C1 segment of cervical spinal cord (tissue), 14 donors: ENCODE measurements at places on chromosomes 6 and 20.
A peak's percentile ranks its signal among the peaks of the same experiment; 100 is the strongest.

GRCh38 chr20:59680148-59680650 is 75.9 kb downstream of the PHACTR3 start:
- no peak for DNase-seq

DNA sequence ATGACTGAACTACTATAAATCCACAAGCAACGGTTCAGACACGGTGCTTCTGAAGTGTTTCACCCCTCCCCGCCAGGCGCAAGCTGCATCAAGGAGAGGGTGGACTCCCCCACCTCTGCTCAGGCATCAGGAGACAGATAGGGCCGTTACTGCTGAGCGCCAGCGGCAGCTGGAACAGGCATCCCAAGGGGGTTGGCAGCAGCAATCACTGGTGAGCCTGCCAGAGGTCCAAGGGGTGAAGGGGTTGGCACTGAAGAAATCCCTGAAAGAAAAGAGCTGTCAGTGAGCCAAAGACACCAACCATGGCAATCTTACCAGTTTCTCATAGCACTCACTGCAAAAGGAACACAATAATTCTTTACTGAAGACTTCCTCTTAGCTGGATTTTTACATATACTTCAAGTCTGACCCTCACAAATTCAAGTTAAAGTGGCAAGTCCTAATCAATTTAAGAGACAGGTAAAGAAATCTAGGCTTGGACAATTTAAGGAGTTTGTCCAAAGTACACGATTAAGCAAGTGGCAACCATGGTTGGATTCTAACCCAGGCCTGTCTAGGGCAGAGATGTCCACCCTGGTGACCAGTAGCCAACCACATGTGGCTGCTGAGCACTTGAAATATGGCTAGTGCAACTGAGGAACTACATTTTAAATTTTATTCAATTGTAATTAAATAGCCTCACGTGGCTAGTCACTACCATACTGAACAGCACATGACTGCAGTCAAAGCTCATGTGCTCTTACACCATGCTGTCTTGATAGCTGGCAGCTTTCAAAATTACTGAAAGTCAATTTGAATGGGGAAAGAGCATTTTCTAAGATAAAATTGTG is 21.7 kb upstream of the TBC1D20 start:
- DNase-seq, result peak; percentile 8

DNA sequence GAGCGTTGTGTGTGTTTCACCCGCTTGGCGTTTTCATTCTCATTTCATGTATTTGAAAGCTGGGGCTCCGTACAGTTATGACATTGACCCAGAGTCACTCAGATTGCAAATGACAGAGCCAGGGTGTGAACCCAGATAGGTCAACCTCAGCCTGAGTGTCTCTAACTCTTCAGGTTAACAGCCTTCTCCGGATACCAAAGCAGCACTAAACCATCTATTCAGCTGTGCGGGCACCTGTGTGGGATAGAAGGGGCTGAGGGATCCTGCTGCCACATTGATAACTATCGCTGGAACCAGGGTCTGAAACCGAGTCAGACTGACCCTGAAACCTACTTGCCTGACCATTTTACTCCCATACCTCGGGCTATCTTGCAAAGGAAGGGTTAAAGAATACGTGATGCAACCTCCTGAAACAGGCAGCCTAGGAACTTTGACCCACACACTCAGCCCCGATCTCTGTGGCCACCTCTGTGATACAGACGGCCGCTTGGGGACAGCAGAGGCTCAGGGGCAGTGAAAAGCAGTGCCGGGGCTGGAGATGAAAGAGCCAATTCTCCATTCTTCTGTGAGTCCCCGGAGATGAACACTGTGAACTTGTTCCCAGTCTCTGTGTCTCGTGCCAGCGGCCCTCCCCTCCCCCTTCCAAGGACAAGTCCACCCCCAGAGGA is 233.5 kb upstream of the QKI start:
- DNase-seq, result no peak

DNA sequence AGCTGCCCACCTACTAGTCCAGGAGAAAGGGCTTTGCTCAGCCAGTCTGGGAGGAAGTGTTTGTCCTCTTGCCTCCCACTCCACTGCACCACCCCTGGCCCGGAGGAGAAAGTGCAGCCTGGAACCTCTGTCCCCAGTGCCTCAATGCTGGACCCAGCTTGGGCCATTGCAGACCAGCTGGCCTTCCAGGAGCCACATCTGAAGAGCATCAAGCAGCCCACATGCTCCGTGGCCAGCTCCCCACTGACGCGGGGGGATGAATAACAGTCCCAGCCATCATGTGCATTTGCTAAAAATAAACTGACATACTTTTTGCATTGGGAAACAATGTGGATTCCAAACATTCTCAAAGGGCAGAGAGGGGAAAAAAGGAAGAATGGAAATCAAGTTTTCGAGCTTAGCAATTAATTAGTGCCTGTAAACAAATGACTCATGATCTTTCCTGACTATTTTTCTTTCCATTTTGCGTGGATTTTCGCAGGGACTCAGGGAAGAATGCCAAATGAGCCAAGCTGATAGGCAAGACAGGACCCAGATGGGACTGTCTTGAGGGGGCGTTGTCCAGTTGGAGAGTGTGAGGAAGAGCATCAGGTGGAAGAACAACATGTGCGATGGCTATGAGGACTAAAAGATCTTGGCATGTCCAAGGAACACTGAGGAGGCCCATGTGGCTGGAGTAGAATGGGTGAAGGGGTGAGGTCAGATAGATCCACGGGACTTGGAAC is 34.1 kb downstream of the CEBPB start:
- no peak for DNase-seq

- DNase-seq, result no peak
Measured at GRCh38 chr6:107630348-107630977, 140.5 kb downstream of the SOBP start.

GRCh38 chr6:134422426-134423231 is 104.7 kb upstream of the SGK1 start:
- DNase-seq, result no peak

DNA sequence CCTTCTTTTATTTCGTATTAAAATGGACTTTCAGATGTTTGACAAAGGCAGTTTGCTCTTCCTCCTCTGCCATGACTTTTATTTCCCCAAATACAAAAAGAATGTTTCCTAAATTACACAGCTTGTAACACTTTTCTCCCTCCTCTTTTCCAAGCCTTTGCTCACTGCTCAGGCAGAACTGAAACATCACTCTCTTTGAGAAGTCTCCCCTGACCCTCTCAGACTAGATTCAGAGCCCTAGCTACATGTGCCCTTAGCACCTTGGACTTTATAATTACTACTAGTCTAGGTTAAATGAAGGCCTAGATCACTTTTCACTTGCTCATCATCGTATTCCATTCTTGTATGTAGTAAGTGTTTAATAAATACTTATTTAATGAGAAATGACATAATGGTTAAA is 8.5 kb upstream of the KIF6 start:
- DNase-seq, result no peak

DNA sequence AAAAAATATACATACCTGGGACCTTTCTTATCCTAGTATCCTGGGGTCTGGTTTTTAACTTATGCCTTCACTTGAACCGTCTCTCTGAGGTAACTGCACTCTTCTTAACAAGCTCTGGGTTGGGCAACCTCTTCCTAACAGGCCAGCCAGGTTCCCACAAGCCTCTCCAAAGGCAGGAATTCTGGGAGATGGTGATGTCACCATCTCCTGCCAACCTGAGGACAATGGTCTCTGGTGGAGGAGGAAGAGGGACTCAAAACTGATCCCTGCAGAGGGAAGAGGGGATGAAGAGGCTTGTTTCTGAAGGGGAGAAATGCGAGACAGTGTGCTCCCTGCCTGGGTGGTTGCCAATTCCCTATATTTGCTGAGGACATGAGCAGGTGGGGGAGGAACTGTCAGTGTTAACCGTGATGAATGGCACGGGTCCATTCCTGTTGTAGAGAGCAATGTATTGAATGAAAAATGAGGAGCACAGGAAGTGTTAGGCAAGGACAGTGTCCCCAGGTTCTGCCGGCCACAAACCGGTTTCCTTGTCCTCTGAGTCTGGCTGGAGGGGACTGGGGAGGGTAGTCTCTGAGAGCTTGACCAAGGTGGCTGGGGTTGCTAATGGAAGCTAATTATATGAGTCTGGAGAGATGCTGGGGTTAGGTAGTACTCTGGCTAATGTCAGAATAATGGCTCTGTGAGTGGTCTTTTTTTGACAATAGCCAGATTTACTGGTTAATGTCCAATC is 95.5 kb downstream of the KCNB1 start:
- DNase-seq, result no peak

DNA sequence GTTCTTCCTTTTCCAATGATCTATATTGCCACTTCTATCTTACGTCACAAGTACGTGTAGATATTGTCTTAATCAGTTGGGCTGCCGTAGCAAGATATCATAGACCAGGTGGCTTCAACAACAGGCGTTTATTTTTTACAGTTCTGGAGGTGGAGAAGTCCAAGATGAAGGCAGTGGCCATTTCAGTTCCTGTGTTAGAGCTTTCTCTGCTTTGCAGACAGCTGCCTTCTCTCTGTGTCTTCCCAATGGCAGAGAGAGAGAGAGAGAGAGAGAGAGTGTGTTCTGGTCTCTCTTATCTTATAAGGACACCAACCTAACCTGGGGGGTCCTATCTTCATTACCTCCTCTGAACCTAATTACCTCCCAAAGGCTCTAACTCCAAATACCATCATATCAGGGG is 8.3 kb downstream of the HSF2 start:
- DNase-seq, result no peak

DNA sequence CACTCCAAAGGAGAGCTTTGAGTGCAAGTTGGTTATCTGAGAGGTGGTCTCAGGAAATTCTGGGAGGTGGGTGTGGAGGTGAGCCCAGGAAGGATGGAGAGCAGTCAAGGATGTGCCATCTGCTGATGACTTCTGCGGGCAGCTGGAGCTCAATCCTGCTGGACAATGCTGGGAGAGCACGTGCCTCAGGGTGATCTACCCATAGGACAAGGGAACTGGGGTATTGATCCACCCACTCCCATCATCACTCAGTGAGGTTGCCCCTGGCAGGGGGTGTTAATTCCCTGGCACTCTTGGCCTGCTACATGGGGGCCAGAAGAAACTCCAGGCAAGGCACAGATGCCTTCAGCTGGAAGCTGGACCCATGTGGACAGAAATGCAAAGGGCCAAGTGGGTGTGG is 7.1 kb upstream of the ZBP1 start:
- DNase-seq, result no peak

DNA sequence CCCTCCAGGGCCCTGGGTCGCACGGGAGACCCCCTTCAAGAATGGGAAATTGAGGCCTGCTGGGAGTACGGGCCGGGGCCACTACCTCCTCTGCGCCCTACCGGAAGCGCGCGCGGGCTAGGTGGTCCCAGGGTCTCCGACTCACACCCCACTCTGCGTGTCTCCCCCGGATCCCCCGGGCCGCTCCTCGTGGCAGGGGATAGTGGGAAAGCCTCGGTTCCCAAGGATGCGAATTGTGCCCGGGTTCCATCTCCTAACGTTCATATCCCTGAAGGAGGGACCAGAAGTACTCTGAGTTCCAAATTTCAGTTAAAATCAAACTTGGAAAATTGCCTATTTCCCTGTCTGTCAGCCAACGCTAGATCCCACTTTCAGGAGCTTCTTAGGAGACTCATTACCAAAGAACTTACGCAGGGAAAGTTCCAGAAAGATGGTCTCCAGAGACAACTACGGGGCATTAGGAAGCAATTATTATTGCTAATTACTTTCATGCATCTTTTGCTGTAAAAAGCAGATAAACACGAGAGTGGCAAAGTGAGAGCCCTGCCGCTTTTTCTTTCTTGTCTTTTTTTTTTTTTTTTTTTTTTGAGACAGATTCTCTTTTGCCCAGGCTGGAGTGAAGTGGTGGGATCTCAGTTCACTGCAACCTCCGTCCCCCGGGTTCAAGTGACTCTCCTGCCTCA is 858 bp downstream of the FAM83D start:
- DNase-seq, result no peak
